ENCODE measurements at places on chromosomes 3 and 15.

DNA sequence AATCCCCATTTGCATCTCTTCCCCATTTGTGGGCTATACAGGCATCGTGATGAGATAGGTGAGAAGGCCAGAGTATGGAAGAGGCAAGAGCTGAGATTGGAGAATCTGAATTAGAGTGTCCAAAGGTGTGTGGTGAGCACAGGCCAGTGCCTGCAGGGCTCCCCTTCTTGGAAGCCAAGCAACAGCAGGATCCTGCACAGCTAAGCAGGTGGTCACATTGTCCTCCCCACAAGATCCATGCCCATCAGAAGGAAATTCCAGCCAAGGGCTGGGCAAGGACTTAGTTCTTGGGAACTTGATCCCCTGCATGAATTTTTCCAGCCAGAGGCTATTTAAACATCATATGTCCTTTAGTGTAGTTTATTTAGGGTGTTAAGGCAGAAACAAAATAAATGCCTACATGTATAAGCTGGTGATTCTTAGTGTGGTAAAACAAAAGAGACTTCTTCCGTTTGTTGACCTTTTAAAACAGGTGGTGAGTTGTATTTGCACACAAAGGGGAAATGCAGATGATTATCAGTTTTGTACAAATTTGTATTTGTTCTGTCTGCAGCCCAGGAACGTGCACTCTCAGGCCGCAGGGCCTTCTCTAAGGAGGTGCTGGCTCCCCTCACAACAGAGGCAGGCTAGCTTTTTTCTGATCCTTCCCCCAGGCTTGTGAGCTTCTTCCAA is 110.2 kb downstream of the PLCL2 start:
- DNase-seq = no peak

DNA sequence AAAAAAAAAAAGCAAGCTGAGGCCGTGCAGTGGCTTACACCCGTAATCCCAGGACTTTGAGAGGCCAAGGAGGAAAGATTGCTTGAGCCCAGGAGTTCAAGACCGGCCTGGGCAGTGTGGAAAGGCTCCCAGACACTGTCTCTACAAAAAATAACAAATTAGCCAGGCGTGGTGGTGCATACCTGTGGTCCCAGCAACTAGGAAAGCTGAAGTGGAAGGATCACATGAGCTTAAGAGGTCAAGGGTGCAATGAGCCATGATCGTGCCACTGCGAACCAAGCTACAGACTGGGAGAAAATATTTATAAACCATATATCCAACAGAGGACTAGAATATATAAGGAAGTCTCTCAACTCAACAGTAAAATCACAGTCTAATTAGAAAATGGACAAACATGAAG is 10.0 kb downstream of the KLHDC8B start:
- no peak for DNase-seq

GRCh38 chr15:58669108-58669507 is 80.4 kb downstream of the ADAM10 start:
- no peak for DNase-seq

- no peak for DNase-seq
These were observed 61.8 kb upstream of the PRR20G start for GRCh38 chr3:127349501-127350171.

- no peak for DNase-seq
These were observed 32.2 kb upstream of the RAP2B start for GRCh38 chr3:153129866-153130265.

DNA sequence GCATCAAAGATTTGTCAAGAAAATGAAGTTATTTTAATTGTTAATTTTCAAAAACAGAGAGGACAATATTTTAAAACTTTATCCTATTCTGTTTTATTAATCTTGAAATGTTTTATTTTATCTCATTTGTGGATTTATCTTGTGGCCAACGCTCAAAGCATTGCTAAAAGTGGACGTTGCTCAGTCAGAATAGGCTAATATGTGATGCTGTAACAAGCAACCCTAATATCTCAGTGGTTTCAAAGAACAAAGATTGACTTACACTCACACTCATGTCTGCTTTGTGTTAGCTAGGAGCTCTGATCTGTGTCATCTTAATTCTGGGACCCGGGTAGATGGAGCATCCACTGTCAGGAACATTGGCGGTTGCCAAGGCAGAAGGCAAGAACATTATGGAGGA is 86.0 kb upstream of the PLCL2 start:
- no peak for DNase-seq

GRCh38 chr3:13707456-13707855 is 158.5 kb downstream of the FBLN2 start:
- no peak for DNase-seq

GRCh38 chr3:16364963-16365362 is 100.0 kb downstream of the OXNAD1 start:
- DNase-seq = no peak

- no peak for DNase-seq
These were observed 35.3 kb upstream of the SNRPN start for GRCh38 chr15:24919446-24919845.

- DNase-seq = no peak
These were observed 488.4 kb downstream of the NR2F2 start for GRCh38 chr15:96818861-96819260.

- DNase-seq = peak; percentile 80
These were observed 221.3 kb upstream of the GAP43 start for GRCh38 chr3:115401851-115402501.

- no peak for DNase-seq
These were observed 84.4 kb downstream of the THSD4 start for GRCh38 chr15:71199384-71200351.

DNA sequence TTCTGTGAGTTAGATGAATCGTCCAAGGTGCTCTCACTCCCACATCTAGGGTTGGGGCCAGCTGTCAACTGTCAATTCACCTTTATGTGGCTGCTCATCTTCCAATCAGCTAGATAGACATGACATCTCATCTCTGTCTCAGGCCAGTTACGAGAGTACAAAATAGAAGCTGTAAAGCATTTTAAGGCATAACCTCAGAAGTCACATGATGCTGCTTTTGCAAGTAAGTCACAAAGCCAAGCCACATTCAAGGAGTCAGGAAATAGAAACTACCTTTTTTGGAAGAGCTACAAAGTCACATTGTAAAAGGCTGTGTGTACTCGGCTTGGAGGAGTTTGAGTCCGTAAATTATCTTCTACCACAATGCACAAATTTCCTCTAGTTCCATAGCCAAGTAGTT is 5.1 kb upstream of the CCR1 start:
- DNase-seq = no peak

DNA sequence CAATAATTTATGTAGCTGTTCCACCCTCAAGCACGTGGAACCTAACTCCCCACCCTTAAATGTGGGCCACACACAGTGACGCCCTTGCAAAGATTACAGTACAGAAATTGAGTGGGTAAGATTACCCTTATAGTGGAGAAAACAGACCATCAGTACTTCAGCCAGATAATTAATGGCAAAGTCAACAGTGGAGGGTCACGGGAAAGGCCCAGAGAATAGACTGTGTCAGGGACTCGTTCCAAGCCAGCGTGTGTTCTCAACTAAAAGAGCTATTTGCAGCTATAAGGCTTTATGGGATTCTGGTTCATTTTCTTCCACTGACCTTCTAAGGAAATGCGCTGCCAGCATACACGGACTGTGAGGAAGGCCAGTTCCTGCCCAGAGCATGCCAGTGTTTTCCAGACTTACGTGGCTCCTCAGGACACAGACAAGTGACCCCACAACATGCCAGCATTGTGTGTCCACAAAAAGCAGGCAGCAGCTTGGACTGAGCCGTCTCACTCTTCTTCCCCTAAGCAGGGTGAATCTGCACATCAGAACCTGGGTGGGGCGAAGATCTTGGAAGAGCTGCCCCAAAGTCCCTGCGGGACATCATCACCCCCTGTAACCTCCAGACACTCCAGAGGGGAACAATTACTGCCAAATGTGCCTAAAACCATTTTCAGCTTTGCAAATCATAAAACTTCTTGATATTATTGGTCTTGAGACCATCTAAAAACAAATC is 428.5 kb downstream of the OCA2 start:
- no peak for DNase-seq

DNA sequence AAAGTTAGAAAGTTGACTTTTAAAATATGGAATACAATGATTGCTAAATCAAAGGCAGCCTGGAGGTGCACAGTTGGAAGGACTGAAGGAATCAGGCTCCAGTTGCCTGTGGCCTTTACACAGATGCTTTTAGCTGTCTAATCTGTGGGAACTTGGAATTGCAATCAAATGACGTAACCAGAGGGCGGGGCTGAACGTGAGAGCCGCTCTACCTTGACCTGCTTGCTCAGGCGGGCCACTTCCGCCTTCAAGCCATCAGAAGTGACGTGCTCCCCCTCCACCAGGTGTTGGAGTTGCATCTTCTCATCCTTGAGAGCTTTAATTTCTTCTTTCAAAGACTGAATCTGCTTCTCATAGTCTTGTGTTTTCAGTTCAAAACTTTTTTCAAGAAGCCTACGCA is 37.7 kb upstream of the GNB5 start:
- peak; percentile 20 for DNase-seq

- DNase-seq = no peak
These were observed 106.6 kb downstream of the FBXL22 start for GRCh38 chr15:63703641-63704240.

DNA sequence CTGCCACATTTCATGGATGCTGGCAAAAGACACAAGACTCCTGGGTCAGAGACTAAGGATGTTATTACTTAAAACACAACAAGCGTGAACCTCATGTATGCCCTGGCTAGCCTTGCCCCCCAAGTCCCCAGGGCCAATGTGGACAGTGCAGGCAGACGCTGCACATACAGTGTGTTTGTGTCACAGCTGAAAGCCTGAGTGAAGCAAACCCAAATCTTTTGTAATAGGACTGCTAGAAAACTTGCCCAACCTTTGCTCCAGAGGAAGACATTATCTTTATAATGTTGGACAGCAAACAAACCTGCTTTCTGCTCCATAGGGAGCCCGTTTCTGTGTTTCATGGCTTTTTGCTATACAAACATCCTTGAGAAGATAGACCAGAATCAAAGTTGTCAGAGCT is 282.0 kb upstream of the RORA start:
- no peak for DNase-seq

GRCh38 chr3:107413264-107413663 is 36.0 kb downstream of the CCDC54 start:
- DNase-seq = no peak

Measured in fibroblast of pulmonary artery (primary cell).